ENCODE measurements at places on chromosomes 2 and 18. TPM values are rescaled to one million over a fixed set of nuclear protein-coding genes. Genes with fewer than 3 reads are reported as not detected.

DYSF gene
- total RNA-seq = 1.6 TPM

VIL1 gene
- total RNA-seq = not detected

DNA sequence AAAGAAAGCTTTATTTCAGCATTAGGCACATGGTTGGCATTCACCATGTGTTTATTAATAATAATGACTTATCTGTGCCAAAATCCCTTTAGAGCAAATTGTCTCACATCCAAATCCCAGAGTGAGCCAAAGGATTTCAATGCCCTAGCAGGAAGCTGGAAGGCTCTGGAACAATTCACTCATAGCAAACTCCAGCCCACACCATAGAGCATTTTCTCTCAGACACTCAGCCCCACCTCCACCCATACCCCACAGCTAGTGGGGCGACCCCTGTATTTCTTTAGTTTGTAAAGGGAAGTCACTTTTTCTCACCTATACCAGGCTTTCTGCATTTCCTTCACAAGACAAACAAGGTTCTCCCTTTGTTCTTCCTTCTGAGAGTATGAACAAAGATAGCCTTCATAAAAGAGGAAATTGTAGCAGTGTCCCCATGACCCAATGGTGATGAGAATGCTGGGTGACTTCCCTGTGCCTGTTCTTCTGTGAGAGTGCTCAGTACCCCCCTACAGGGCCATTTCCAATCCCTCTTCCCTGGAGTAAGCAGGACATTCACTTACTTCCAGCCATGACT lies 100.1 kb upstream of the APCDD1 start:
- no peak for DNase-seq

EGR4 gene
- 2.1 TPM for total RNA-seq

GRCh38 chr2:241941691-241942301 lies 72.3 kb downstream of the RTP5 start:
- no peak for DNase-seq

ZNF513 gene
- total RNA-seq = 15.7 TPM
